Common myeloid progenitor, CD34-positive (primary cell): ENCODE measurements at places on chromosomes 6 and 20.

DNA sequence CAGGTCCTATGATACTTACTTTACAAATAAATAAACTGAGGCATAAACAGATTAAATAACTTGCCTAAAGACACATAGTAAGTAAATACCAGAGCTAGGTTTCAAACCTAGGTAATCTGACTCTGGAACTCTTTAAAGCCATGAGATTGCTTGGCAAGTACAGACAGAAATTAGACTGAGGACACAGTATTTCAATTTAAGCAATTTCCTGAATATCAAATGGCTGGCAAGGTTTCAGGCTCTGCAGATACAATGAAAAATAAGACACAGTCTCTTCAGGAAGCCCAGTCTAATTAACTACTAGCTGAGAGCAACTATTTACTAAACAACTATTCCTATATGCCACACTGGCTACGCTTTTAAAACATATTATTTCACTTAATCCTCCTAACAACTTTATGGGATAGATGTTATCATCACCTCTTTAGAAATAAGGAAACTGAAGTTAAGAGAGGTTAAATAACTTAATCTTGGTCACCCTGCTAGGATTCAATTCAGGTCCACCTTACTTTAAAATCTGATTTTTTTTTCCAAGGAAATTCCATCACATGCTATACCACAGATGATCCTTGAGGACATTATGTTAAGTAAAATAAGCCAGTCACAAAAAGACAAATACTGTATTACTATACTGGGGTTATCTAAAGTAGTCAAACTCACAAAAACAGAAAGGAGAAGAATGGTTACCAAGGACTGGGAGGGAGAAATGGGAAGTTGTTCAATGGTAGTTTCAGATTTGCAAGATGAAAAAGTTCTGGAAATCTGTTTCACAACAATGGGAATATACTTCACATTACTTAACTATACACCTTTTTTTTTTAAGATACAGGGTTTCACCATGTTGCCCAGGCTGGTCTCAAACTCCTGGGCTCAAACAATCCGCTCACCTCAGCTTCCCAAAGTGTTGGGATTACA lies 4.1 kb downstream of the TRPC4AP start:
- DNase-seq = no peak

DNA sequence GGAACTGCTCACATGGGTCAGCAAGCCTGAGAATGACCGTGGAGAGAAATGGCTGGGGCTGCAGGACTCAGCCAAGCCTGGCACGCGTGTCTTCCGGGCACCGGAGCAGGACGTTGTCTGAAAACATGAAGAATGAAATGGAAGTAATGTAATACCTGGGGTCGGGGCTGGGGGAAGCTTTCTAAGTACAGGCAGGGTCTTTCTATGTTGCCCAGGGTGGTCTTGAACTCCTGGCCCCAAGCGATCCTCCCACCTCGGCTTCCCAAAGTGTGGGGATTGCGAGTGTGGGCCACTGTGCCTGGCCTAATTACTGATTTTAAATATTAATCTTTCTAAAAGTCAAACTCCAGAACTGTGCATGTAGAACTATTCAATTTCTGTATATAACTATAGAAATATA lies 155.5 kb upstream of the AKAP12 start:
- DNase-seq = no peak

GRCh38 chr6:96649926-96650325 lies 87.0 kb downstream of the FHL5 start:
- no peak for DNase-seq

DNA sequence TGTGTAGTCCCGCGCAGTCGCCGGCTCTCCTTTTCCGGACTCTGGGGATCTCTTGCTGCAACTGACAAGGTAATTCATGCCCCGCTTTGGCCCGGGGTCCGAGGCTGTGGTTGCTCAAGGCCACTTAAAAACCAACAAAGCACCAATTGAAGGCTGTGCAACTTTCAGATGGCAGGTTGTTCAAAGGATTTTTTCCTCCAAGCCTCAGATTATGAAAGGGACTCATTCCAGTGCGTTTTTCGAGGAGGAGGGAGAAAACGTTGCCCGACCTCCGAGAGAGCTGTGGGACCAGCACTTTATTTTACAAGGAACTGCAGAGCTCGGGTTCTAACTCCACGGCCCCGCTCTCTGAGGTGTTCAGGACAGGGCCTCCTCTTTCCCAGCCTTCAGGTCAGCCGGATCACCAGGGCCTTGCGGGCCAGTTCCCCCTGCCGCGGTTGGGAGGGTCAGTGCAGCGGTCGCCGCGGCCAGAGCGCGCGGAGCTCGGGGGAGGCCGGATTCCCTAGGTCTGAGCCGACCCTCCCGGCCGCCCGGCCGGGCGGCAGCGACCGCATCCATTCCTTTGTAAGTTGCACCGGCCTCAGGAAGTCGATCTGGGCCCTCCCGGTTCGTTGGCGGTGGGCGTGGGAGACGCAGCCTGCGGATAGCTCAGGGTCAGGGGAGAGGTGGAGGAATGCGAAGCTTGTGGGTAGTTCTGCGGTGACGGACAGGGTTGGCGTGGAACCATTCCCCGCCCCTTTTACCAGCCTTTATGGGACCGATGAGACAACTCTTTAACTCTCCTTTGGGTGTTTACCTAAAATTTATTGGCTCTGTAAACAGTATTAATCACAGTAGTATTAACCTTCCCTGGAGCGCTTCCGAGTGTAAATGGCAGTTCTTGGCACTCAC lies 1.6 kb downstream of the UTRN start:
- peak; percentile 61 for DNase-seq

DNA sequence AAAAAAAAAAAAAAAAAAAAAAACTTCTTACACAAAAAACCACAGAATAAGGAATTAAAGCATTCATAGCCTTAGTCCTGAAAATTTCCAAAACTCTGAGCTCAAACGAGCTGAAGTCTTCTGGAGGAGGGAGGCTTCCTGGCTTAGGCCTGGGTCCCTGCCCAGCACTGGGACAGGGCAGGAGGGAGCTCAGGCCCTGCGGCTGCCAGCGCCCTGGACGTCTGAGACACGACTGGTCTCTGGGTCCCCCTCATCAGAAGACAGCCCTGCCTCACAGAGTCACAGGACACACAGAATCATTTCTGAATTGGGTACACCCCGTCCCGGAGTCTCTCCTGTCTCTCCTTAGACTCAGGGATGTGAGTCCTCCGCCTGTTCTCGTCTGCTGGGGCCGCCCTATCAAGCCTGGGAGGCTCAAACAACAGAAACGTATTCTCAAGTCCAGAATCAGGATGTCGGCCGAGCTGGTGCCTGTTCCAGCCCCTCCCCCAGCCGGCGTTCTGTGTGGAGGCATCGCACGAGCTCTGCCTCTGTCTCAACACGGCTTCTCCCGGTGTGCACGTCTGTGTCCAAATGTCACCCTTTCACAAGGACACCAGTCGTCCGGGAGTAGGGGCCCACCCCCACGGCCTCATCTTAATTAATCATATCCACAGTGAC lies 39.4 kb downstream of the ZBTB46 start:
- no peak for DNase-seq

GRCh38 chr6:128494440-128494839 lies 26.0 kb downstream of the PTPRK start:
- no peak for DNase-seq

- no peak for DNase-seq
Observed at GRCh38 chr6:122790028-122790422, 967 bp downstream of the SMPDL3A start.

DNA sequence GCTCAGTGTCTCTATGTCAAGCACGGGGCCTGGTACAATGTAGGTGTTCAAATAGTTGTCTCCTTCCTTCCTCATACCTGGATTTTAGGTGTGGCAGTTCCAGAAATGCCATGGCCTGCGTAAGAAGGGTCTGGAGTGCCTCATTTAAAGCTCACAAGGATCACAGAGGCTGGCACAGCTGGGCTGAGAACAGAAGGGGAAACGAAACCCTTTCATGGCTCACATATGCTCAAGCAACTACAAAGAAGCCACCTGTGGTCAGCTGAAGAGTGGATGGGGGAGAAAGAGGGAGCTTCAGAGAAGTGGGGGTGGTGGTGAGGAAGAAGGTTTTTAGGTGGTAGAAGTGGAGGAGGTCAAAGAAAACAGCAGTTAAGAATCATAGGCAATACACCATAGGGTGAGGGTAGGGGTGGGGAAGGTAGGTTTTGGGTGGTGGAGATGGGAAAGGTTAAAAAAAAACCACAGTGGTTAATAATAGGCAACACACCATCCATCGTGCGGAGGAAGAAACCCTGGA lies 17.0 kb upstream of the TOP1 start:
- DNase-seq = peak; percentile 45

DNA sequence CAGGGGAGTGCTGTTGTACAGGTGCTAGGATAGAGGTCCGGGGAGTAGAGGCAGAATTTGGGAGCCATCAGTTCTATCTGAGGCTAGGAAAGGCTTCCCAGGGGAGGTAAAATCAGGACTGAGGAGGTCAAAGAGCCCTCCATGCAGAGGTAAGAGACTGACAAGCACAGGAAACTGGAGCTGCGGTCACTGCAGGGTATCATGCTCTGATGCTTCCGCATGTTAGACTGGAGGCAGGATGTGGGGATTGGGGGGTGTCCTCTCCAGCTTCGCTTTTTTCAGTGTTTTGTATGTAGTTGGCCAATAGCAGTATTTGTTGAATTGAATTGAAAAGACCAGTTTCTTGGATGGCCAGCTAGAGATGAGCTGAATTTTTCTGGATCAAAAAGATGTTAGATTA lies 87.8 kb downstream of the SLC22A3 start:
- DNase-seq = peak; percentile 19

DNA sequence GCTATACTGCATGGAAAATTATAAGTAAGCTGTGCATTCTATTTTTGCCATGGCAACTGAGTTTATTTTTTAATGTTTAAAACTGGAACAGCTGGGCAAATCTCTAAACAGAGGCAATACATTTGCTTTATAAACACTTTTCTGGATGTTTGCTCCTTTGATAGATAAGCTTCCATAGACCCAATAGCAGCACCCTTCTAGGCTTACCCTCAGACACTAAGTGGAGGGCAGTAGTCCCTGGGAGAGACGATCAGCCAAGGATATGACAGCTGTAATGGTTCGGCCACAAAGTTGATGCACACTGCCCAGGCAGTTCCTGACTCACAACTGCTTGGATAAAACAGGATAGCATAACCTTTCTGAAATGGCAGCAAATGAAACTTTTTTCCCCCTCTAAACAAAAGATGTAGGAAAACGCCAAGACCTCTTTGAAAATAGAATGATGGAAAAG lies 8.5 kb upstream of the MRPS10 start:
- no peak for DNase-seq

DNA sequence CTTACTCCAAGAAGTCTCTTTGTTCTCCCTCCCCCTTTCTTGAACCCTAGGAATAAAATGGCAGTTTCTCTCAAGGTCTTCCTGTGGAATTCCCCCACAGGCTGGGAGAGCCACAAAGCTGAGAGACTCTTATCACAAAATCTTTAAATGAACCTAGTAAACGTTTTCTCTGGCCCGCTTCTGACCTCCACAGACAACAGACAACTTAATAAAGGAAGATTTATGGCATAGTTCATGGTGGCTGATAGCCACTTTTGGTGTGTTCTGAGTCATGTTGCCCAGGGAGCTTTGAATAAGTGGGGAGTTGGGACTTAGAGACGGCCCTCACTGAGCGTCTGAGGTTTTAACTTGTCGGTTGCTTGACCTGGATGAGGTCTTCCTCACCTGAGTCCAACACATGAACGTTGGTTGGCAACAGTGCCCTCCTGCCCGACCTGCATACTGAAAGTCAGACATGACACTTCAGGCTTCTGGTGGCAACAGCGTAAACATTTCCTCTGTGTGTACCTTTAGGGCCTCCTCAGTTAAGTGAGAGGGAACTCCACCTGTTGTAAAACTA lies 124.1 kb downstream of the FOXO3 start:
- peak; percentile 45 for DNase-seq

GRCh38 chr6:96682017-96682416 lies 119.1 kb downstream of the FHL5 start:
- DNase-seq = no peak

DNA sequence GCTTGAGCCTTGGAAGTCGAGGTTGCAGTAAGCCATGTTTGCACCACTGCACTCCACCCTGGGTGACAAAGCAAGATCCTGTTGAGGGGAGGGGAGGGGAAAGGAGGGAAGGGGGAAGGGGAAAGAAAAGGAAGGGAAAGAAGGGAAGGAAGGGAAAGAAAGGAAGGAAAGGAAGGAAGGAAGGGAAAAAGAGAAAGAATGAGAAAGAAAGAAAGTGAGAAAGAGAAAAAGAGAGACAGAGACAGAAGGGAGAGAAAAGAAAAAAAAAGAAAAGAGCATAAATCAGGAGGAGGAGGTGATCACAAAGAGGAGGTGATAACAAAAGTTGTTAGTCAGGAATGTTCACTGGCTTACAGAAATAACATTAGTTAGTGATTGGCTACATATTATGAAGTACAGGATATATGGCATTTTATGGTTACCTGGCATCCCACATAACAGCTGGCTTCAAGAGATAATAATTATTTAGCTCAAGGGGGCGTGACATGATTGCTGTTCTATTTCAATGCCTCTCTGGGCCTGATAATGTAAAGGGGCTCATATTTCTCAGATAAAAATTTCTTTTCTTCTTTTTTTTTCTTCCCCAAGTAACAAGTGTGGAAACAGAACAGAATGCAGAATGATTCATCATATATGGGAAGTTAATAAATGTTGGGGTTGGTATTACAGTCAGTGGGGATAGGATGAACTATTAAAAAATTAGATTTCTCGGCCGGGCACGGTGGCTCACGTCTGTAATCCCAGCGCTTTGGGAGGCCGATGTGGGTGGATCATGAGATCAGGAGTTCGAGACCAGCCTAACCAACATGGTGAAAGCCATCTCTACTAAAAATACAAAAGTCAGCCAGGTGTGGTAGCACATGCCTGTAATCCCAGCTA lies 27.1 kb downstream of the SAMHD1 start:
- peak; percentile 66 for DNase-seq

- peak; percentile 14 for DNase-seq
Observed at GRCh38 chr6:1287103-1287591, 24.8 kb upstream of the FOXQ1 start.

- DNase-seq = no peak
Observed at GRCh38 chr6:170345662-170346061, 39.1 kb downstream of the FAM120B start.

DNA sequence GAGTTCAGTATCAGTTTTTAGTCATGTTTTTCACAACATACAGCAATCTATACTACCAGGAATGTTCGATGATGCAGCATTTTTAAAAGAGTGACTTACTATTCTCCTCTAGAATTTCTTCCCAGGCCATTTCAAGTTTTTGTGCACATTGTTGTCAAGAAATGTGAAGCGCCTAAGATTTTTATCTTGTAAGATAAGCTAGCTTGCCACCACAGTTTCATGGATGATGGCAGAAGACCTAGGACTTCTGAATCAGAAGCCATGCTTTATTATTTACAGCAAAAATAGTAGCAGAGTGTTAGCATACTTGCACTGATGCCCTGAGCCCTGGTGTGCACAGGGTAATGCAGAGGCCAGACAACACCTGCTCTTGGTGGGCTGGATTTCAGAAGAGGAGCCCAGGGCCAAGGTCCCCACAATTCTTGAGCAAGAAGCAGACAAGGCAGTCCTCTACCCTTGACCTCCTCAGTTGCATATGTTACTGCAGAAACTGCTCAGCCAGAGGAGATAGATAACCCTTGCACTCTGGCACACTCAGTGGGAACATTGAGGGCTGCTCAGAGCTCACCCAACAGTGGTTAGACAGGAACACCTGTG lies 99.2 kb downstream of the QKI start:
- DNase-seq = no peak

- no peak for DNase-seq
Observed at GRCh38 chr20:32763202-32764004, 1.2 kb downstream of the DNMT3B start.

- DNase-seq = no peak
Observed at GRCh38 chr6:117138920-117139319, 126.4 kb upstream of the VGLL2 start.
